ENCODE measurements at places on chromosomes 6 and 20. TPM values are rescaled to one million over a fixed set of nuclear protein-coding genes. Genes with fewer than 3 reads are reported as not detected.
A peak's percentile ranks its signal among the peaks of the same experiment; 100 is the strongest.

DNA sequence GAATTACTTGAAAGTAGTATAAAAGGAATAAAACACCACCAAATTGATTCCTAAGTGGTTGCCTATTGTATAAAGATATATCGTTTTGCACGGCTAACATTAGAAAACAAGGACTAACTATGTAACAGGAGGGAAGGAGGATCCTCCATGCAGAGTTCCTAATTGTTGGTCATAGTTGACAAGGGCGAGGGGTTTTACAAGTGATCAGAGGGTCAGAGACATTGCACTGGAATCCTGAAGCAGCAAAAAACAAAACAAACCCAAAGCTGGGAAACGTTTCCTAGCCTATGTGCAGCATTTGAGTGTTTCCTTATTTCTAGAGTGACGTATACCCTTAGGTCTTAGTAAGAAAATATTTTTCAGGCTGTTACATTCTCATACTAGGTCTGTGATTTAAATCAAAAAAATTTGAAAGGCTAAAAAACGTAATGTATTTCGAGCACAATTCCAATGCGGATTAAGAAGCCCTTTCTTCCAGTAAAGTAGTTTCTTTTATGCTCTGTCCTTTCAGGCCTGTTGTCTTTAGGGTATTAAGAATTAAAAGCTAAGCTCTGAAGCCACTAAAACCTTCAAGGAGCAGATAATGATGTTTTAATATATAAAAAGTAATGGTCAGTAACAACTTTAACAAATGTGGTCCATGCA is 373.8 kb upstream of the MMS22L start:
- DNase-seq: no peak

GRCh38 chr6:36625158-36625919 is 31.2 kb downstream of the SRSF3 start:
- DNase-seq: peak; percentile 73

DNA sequence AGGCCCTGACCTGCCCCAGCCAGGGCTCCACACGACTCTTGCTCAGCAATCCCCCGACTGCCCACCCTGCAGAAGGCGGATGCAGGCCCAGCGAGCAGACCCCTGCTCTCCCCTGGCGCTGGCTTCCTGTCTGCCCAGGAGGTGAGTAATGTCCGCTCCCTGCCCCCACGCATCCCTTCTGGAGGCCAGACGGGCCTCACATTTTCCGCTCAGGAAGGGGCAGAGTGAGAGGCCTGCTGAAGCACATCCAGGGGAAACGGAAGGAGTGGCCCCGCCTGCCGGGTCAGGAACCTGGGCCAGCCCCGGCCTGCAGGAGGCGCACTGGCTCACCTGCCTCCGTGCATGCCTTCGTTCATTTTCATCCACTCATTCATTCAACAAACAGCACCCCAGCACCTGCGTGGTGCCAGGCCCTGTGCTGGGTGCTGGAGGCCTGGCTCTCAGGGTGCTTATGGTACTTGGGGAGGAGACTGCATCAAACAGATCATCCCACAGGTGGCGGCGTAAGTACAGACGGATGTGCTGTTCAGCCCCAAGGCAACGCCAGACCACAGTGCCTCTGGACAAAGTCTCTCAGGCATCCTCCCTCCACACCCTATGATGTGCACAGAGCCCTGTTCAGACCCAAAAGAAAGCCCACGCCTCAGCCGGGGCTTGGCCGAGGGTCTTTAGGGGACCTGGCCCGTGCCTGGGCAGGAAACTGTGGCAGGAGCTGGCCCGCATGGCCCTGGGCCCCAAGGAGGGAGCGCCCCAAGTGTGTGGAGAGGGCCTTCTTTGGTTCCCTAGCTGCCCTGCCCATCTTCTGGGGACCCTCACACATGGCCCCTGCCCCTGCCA is 112.1 kb downstream of the ASXL1 start:
- DNase-seq: peak; percentile 35

DNA sequence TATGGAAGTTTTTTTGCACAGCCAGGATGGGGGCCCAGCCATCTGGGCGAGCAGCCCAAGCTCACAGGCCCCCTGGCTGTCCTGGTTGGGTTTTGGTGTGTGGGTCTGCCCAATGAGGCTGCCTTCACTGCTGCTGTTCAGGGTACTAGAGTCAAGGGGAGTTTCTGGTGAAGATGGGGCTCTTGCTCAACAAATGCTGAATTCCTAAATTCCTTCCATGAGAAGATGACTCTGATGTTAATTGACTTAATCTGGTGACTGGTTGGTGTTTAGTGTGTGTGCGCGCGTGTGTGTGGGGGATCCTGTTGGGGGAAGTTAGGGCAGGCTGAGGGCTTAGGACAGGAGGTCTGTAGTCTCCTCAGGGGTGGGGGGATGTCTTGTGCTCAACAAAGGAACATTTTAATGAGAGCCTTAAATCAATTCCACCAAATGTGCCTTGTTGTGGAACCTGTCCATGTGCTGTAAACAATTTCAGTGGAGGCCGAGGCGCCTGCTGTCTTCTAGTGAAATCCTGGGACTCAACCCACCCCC is 1.9 kb downstream of the PTK7 start:
- DNase-seq: peak; percentile 51

- peak; percentile 30 for DNase-seq
Measured at GRCh38 chr6:85569323-85569722, 24.3 kb downstream of the SNX14 start.

GRCh38 chr20:46285740-46286139 is 22.6 kb downstream of the CDH22 start:
- no peak for DNase-seq

- DNase-seq: no peak
Measured at GRCh38 chr6:39339096-39339867, 16.8 kb upstream of the KCNK16 start.

DNA sequence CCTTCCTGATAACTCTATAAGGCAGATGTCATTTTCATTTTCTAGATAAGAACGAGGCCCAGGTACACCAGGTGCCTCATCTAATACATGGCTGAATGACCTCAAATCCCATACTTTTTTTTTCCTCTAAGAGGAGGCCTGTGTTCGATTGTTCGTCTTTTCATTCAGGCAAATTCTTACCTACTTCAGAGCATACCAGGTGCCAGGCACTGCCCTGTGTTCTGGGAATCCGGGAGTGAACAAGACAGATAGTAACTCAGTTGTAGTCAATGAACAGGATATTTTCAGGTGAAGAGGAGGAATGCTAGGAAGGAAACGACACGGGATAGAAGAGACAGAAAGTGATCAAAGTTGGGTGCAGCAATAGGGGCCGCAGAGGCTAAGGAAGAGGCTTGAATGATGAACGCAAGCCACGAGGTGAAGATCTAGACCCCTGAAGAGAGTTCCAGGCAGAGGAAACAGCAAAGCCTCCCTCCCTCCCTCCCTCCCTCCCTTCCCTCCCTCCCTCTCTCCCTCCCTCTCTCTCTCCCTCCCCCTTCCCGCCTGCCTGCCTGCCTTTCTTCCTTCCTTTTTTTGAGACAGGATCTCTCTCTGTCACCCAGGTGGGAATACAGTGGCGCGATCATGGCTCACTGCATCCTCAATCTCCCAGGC is 150.1 kb upstream of the ZNF217 start:
- DNase-seq: no peak

- no peak for DNase-seq
Measured at GRCh38 chr6:147430811-147431210, 77.7 kb upstream of the SAMD5 start.

GRCh38 chr6:444653-445275 is 53.2 kb downstream of the IRF4 start:
- DNase-seq: no peak

DNA sequence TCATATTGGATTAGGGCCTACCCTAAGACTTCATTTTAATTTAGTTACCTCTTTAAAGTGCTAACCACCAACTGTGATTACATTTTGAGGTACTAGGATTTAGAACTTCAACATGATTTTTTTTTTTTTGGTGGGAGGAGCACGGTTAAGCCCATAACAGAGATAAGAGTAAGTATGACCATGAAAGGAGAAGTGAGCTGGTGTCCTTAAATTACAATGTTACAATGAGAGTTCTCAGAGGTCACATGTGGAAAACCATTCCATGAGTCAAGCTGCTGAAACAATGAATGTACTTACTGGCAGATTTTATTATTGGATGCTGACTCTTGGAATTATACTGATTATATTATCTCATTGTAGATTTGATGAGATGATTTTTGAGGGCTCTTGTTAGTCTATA is 779.3 kb upstream of the CITED2 start:
- peak; percentile 54 for DNase-seq

DNA sequence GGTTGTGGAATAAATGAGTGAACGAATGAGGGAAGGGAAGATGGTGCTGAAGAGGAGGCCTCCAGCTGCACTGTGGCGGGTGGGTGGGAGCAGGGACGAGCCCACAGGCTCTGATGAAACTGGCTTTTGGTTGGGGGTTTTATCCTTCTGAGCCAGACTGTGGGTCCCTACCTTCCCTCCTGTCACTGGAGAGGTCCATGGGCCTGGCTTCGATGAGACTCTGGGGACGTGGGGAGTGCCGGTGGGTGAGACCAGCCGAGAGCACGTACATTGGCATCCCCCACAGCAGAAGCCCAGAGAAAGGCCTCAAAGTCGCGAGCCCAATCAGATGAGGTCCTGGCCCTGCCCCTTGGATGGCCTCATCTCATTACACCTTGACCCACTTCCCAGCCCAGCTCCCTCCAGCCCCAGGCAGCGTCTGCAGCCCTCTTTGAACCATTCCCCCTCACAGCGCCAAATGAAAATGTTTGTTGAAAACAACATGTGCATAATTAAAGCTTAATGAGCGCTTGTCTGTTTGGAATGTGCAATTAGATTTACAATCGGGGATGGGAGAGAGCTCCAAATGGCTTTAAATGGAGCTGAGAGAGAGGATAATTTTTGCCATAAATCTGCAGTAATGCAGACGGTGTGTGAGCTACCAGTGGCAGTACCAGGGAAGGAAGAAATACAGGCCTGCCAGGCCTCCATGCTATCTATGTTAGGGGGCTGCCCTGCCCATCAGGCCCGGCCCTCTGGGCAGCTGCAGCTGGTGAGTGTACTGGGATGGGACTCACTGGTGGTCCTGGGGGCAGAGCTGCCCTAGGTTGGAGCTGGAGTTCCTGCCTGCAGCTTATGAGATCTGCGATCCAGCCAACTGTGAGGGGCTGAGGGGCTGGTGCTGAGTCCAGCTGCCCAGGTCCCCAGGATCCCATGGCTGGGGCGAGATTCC is 47.2 kb downstream of the TOX2 start:
- DNase-seq: no peak

DNA sequence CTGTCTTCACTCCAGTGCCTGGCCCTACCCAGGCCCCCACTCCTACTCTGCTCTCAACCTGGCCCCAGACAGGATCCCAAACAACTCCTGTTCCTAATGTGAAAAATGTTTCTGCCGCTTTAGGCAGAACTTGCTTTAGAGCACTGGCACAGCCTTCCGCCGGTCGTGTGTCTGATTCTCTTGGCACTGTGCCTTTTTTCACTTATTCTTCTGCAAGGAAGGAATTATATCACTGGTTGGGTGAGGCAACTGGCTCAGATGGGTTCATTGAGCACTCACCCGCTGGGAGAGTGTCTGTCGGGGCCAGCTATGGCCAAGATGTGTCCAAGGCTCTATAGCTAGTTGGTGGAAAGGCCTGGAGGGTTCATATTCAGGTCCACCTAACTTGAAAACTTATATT is 33.6 kb upstream of the HLA-A start:
- DNase-seq: no peak

- peak; percentile 22 for DNase-seq
Measured at GRCh38 chr20:20663841-20664240, 48.6 kb downstream of the RALGAPA2 start.

Gene BTN1A1
- total RNA-seq: not detected

Gene SYCP2
- 6.2 TPM for total RNA-seq

Gene POM121L2
- 0.12 TPM for total RNA-seq

Gene SSTR4
- not detected for total RNA-seq

Gene IL17A
- total RNA-seq: 0.12 TPM

Gene TGM2
- total RNA-seq: 650 TPM
